Activated naive CD8-positive, alpha-beta T cell treated with anti-CD3 and anti-CD28 coated beads for 36 hours (primary cell): ENCODE measurements at places on chromosomes 6 and 20. TPM values are rescaled to one million over a fixed set of nuclear protein-coding genes. Genes with fewer than 3 reads are reported as not detected.

RBM39 gene
- total RNA-seq, result 349 TPM

HLA-DRA gene
- total RNA-seq, result 12.2 TPM

GRCh38 chr6:151275121-151275520 lies 35.4 kb downstream of the AKAP12 start:
- H3K36me3 ChIP-seq, result no peaks in the 10 kb centered on the region
- H3K27ac ChIP-seq, result no peak overlapping the region
- H3K27me3 ChIP-seq, result peaks cover 19% of the 10 kb centered on the region

DNA sequence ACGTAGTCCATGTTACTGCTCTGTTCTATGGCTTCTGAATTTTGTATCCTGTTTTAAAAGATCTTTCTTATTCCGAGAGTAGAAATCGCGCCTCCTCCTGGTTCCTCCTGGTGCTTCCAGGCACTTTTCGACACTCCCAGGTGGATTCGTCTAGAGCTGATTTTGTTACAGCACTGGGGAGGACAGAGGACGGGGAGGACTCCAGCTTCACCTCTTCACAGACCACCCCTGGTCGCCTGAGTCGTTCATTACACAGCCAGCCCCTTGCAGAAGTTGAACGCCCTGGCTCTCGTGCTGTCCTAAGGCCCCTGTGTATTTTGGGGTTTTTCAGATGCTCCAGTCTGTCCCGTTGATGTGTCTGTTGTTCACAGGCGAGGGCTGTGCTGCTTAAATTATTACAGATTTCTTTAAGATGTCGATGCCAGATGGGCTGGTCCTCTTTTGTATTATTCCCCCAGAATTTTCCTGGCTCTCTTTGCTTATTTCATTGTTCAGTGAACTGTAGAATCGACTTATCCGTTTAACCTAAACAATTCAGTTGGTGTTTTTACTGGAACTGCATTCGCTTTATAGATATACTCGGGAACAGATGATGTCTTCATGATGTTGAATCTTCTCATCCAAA lies 30.5 kb downstream of the COL20A1 start:
- H3K27me3 ChIP-seq, result peaks cover 4% of the 10 kb centered on the region
- H3K27ac ChIP-seq, result no peak overlapping the region
- no peak overlapping the region for H3K4me3 ChIP-seq
- no peaks in the 10 kb centered on the region for H3K36me3 ChIP-seq

DNA sequence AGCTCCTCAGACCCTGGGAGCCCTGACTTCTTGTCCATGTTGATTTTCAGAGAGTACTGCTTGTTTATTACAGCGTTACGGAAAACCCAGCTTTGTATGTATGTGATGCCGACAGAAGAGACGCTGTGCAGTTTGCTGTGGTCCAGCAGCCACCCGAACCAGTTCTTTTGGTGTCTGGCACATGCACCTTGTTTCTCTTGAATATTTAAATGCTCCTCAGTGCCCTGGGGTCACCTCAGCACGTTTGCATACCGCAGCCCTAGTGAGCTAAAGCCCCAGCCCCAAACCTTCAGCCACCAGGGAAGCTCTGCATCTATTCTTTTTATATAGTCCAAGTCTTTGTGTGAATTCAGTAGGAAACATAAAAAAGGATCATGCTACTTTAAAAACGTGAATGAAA lies 39.9 kb downstream of the AFDN start:
- peaks cover 19% of the 10 kb centered on the region for H3K27me3 ChIP-seq
- no peaks in the 10 kb centered on the region for H3K4me1 ChIP-seq

DNA sequence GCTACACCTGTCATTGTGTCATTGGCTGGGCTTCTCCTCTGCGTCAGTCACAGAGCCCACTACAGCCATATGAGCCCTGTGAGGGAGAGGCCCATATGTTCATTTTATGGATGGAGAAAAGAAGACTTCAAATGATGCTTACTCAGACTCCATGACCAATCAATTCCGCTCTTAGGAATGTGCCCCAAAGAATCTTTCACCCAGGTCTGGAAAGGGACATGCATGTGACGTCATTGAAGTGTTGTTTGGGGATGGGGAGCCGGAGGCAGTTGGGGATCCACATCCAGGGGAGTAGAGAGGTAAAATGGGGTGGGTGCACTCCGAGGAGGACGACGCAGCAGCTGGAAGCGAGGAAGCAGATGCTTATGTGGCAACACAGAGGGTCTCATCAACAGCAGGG lies 9.6 kb upstream of the C6orf132 start:
- no peaks in the 10 kb centered on the region for H3K27me3 ChIP-seq
- no peak overlapping the region for H3K27ac ChIP-seq
- H3K4me1 ChIP-seq, result no peaks in the 10 kb centered on the region
- H3K36me3 ChIP-seq, result no peaks in the 10 kb centered on the region

DNA sequence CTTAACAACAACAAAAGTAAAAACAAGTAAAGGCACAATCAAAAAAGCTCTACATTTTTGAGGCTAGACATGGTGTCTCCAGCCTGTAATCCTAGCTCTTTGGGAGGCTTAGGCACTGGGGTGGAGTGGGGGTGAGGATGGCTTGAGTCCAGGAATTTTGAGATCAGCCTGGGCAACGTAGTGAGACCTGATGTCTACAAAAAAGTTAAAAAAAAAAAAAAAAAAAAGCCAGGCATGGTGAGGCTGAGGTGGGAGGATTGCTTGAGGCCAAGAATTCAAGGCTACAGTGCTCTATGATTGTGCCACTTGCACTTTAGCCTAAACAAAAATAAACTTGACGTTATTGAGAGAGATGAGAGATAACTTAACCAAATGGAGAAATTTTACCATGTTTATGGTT lies 60.1 kb downstream of the QKI start:
- H3K36me3 ChIP-seq, result peaks cover 40% of the 10 kb centered on the region
- no peaks in the 10 kb centered on the region for H3K27me3 ChIP-seq
- H3K4me3 ChIP-seq, result no peak overlapping the region

DNA sequence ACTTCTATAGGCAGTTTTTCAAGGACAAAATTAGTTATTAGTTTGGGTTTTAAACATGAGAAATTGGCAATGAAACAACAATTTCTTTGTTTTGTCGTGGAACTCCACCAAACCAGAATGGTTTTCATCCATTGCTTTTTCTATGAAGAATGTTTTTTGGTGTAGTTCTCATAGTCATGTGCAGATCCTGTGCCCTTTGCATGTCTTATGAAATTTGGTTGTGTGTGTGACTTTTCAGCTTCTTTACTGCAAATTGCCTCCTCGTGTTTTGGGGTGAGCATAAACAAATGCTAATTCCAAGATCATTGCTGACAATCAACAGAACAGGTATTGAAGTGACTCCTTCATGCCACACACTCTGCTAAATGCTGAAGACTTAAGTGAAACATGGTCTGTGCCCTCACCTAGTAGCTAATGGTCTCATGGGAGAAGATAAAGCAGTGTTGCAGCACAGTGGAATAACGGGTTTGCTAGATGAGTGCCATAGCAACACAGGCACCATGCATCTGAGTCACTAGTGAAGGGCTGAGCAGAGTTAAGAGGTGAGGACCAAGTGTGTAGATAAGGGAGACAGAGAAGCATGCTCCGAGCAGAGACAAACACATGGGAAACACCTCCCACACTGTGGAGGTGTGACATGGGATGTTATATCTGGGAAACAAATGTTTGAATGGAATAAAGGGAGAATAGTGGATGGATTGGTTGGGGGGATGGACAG lies 120.0 kb downstream of the SLC16A10 start:
- H3K27me3 ChIP-seq, result no peaks in the 10 kb centered on the region
- peaks cover 2% of the 10 kb centered on the region for H3K4me1 ChIP-seq
- H3K27ac ChIP-seq, result no peak overlapping the region
- no peaks in the 10 kb centered on the region for H3K36me3 ChIP-seq
- H3K4me3 ChIP-seq, result no peak overlapping the region

- no peak overlapping the region for H3K27ac ChIP-seq
- no peak overlapping the region for H3K4me3 ChIP-seq
- H3K4me1 ChIP-seq, result peaks cover 24% of the 10 kb centered on the region
- H3K27me3 ChIP-seq, result no peaks in the 10 kb centered on the region
- DNase-seq, result no peak
- peaks cover 29% of the 10 kb centered on the region for H3K36me3 ChIP-seq
Measured at GRCh38 chr6:39213195-39213920, 15.9 kb downstream of the KCNK5 start.

HSPA1L gene
- total RNA-seq, result 1.5 TPM

DNA sequence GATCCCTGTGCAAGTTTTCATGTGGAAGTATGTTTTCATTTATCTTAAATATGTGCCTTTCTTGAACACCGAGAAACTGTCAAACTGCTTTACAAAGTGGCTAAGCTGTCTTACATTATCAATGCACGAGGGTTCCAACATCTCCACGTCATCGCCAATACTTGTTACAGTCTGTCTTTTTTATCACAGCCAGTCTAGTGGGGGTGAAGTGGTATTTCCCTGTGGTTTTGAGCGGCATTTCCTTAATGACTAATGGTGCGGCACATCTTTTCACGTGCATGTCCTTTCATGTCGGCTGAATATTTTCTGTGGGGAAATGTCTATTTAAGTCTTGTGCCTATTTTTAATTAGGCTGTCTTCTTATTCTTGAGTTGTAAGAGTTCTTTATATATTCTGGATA lies 280.4 kb downstream of the FOXC1 start:
- no peak overlapping the region for H3K4me3 ChIP-seq
- no peak overlapping the region for H3K27ac ChIP-seq
- H3K4me1 ChIP-seq, result peaks cover 14% of the 10 kb centered on the region
- peak; percentile 7 for DNase-seq

DNA sequence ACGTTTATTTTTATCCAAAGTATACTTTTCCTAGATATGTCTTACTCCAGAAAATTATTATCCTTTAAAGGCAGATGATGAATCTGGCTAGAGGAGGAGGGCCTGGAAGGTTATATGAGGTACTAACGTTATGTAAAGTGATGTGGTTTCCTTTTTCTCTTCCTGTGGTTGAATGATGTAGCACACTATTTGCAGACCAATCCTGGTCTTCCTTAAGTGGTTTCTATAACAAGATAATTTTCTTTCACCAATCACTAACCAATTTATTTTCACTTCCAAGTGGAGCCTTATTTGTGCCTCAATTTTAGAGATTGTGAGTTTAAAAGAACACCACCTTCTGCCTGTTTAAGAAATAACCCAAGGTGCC lies 154.6 kb upstream of the SOX4 start:
- no peaks in the 10 kb centered on the region for H3K36me3 ChIP-seq
- H3K4me1 ChIP-seq, result peaks cover 21% of the 10 kb centered on the region
- no peak for DNase-seq
- H3K27me3 ChIP-seq, result peaks cover 7% of the 10 kb centered on the region

DNA sequence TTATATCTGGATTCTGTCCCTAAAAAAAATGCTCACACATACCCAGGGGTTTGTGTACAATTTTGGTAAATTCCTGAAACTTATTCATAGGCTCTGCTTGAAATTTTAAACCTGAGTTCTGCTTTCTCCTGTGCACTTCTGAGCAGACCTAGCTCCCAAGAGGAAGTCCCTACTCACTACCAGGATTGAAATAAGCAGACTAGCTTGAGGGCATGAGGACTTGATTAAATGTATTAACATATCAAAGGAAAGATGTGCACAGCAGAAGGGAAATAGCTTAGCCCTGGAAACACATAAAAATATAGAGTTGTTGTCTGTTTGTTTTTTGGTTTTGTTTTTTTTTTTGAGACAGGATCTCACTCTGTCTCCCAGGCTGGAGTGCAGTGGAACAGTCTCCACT lies 151.8 kb upstream of the PLCB4 start:
- H3K4me3 ChIP-seq, result no peak overlapping the region
- no peak for DNase-seq
- no peaks in the 10 kb centered on the region for H3K36me3 ChIP-seq
- no peaks in the 10 kb centered on the region for H3K4me1 ChIP-seq

FAM217A gene
- total RNA-seq, result not detected

CCN5 gene
- not detected for total RNA-seq

DNA sequence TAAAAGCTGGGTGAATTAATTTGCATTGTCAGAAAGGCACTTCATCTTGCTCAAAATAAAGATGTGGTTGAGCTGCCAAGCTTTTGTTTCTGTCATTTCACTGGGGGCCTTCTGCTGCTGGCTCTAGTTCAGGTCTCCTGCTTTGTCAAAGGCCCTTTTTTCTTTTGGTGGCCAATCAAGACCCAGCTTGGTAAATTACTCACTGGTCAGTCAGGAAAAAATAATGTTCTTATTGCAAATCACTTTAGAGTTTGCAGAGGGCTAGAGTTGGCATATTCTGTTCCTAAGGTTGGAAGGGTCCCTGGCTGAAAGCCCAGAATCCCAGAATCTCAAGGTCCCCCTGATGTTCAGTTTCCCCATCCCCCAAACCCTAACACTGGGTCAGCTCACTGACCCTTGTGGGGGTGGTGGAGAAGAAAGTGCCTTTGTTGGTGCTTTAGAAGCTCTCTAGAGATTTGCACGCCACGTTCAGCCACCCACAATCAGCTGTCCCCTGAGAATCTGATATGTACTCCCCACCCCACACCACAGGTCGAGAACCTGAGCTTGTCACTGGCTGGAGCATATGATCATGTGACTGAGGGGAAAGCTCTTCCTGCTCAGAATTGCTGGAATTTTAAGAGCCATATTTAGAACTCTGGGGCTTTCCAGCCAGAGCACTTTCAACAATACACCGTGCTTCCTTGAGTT lies 21.7 kb upstream of the BNIP5 start:
- no peaks in the 10 kb centered on the region for H3K36me3 ChIP-seq
- no peak overlapping the region for H3K4me3 ChIP-seq
- peaks cover 11% of the 10 kb centered on the region for H3K4me1 ChIP-seq
- DNase-seq, result no peak

- peaks cover 6% of the 10 kb centered on the region for H3K27me3 ChIP-seq
- no peak for DNase-seq
- peaks cover 2% of the 10 kb centered on the region for H3K4me1 ChIP-seq
- H3K27ac ChIP-seq, result no peak overlapping the region
Measured at GRCh38 chr6:116557893-116558292, 4.3 kb downstream of the CALHM4 start.

DNA sequence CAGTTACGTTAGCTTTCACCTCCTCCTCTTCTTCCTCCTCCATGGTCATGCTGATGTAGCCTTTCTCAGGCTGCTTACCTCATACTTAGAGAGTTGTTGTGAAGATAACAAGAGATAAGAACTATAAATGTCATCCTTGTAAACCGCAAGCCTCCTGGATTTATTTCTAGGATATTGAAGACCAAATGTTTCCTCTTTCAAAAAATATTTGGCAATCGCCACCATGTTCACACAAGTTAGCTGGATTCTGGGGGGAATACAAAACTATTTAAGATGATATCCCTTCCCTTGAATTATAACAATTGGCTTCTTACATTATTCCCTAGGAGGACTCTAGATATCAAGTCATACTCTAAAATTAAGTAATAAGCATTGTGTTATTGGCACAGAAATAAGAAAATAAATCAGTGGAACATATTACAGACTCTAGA lies 99.8 kb upstream of the PLEKHG1 start:
- no peaks in the 10 kb centered on the region for H3K36me3 ChIP-seq
- H3K4me1 ChIP-seq, result no peaks in the 10 kb centered on the region
- DNase-seq, result no peak
- no peak overlapping the region for H3K4me3 ChIP-seq

GRCh38 chr6:45803071-45803470 lies 212.6 kb downstream of the CLIC5 start:
- no peak overlapping the region for H3K4me3 ChIP-seq
- no peaks in the 10 kb centered on the region for H3K36me3 ChIP-seq
- no peaks in the 10 kb centered on the region for H3K27me3 ChIP-seq
- H3K27ac ChIP-seq, result no peak overlapping the region
